ENCODE measurements at places on chromosomes 16 and 17.
A peak's percentile ranks its signal among the peaks of the same experiment; 100 is the strongest.

DNA sequence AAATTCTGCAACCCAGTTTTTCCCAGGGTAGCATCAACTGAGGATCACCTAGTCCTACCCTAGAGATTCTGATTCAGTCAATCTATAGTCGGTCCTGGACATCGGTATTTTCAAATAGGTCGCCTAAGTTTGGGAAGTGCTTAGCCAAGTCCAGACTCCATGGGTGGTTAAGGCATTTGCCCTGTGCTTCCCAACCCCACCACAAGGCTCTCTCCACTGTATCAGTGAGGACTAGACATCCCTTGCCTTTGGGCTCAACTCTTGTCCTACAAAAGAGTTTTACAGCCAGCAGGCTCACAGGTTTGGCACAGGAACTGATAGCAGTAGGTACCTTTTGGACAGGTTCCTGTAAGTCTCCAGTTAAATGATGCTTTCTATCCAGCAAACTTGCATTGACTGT, 13.8 kb downstream of the HYDIN start:
- no peak for DNase-seq

GRCh38 chr16:85550953-85551924, 61.9 kb upstream of the GSE1 start:
- no peak for DNase-seq

- no peak for DNase-seq
Observed at GRCh38 chr17:65182233-65182632, 45.1 kb downstream of the RGS9 start.

- peak; percentile 74 for DNase-seq
Observed at GRCh38 chr17:39026980-39027451, 59.8 kb upstream of the FBXO47 start.

- DNase-seq: no peak
Observed at GRCh38 chr16:68296291-68296690, 14.5 kb downstream of the SLC7A6OS start.

DNA sequence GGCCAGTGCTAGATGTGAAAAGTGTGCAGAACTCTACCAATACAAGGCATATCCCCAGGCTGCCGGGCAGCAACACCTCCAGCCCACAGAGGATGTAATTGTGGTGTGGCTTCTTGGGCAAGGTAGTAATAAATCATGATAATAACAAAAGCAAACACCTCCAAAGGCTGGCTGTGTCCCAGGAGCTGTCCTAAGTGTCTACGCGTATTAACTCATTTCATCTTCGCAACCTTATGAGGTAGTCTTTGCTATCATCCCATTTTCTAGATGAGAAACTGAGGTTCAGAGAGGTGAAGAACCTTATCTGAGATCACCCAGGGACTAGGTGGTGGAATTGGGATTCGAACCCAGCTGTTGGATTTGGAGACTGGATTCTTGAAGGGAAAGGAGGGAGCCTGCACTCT, 5.3 kb downstream of the PDK2 start:
- DNase-seq: no peak
